ENCODE measurements at places on chromosomes 6 and 20.

- DNase-seq: no peak
Observed at GRCh38 chr20:52619101-52619500, 353.1 kb upstream of the TSHZ2 start.

DNA sequence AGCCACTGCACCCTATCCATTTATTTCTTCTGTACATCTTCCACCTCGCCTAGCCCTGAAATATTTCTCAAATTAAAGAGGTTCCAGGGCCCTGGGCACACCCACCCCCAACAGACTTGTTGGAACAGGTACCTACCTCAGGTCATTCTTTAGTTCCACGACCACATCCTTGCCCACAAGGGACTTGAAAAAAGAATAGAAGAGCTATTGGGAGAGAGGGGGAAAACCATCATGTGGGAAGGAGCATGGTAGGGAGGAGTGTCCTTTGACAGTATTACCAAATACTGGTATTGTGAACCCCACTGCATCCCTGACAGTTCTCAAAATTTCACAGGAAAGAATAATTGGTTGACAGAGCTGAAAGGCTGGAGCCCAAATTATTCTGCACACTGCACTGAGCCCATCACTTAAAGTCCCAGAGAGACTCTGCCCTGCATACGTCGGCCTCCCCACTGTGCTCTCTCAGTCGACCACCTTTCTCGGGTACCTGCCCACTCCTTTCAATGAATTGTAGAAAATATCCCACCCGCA is 762 bp downstream of the LSM2 start:
- no peak for DNase-seq

GRCh38 chr6:170082067-170082466 is 208.8 kb downstream of the DLL1 start:
- no peak for DNase-seq

- peak; percentile 25 for DNase-seq
Observed at GRCh38 chr6:146361128-146361924, 182.3 kb upstream of the RAB32 start.

DNA sequence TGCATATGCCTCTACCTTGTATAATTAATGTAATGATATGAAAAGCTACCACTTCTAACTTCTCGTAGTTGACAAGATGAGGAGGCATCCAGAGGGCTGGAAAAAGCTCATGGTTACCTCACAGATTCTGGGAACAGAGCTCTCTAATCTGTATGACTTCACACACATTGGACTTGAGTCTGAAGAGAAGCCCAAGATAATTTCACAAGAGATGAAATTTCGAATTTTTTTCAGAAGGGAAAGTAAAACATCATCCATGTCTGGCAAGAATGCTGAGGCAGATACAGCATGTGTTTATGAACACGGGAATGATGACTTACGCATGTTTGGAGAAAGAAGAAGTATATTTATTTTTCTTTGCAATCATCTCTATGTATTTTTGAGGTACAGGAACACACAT is 141.8 kb upstream of the TENT5A start:
- DNase-seq: no peak

DNA sequence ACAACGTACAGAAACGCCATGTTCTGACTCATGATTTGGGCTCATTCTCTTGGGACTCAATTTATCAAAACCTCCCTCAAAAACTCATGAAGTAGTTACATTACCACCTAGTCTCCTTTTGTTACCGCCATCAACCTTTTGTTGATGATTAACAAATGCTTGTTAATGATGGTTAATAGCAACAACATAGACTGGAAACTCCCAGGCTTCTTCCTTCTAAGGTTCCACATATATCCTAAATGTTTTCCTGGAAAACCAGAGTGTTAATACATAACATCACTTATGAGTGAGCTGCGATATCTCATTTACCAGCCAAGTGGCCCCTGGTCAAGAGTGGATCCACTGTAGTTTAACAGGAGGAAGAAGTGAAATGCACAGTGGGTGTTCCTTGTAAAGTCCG is 176.3 kb downstream of the ERMARD start:
- no peak for DNase-seq

GRCh38 chr20:7113577-7114466 is 346.3 kb downstream of the BMP2 start:
- DNase-seq: peak; percentile 30

- DNase-seq: no peak
Observed at GRCh38 chr6:110322874-110323242, 35.3 kb downstream of the METTL24 start.

GRCh38 chr6:125246566-125246965 is 55.2 kb downstream of the HDDC2 start:
- no peak for DNase-seq

GRCh38 chr6:6900569-6901204 is 207.1 kb upstream of the RREB1 start:
- no peak for DNase-seq

DNA sequence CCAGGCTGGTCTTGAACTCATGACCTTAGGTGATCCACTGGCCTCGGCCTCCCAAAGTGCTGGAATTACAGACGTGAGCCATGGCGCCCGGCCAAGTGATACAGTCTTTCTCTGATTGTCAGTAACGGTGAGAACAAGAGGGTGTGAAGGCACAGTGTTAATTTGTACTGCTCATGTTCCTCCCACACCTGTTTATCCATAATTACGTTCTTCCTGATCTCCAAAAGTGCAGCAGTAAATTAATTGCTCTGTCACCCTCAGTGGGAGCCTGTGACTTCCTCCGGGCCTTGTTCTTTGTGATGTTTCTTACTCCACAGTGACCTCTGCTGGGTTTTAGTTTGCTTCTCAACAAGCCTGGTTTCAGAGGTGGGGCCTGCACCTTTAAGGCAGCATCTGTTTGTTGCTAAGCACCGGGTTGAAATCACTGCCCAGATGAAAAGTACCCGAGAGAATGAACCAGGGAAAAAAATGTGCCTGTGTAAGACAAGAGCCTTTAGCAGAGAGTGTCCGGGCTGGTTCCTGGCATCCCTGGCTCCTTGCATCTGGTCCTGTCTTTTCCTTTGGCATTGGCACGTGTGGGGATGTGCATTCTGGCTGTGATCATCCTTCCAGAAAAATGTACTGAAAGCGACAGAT is 89.1 kb upstream of the CLDN20 start:
- DNase-seq: peak; percentile 77

- no peak for DNase-seq
Observed at GRCh38 chr6:53426667-53427270, 78.0 kb upstream of the ELOVL5 start.

GRCh38 chr6:133682506-133683307 is 206.2 kb upstream of the TCF21 start:
- no peak for DNase-seq

GRCh38 chr6:130831607-130832006 is 4.4 kb downstream of the SMLR1 start:
- DNase-seq: no peak

DNA sequence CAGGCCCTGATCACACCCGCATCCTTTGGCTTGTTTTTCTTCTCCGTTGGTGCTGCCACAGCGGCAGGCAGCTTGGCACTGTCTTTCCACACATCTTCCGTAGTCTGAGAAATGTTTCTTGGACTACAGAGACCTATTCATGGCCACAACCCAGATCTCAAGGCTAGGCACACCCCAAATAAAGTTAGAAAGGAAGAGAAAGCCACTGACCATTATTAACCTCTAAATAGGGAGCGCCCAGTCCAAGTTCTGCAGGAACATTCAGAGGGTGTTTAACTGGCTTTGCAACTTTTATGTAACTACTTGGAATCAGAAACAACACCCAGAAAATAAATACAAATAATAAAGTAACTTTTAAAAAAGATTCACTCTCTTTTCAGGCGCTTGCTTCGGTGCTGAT is 124.8 kb upstream of the NEDD9 start:
- DNase-seq: no peak

- DNase-seq: peak; percentile 47
Observed at GRCh38 chr6:33161354-33162331, 30.6 kb downstream of the COL11A2 start.

GRCh38 chr6:26087284-26088115 is at the start of gene HFE:
TSS of gene HFE (plus strand) at chr6:26087429. CDS start at chr6:26087441, 12 bp downstream.
- peak; percentile 24 for DNase-seq

GRCh38 chr6:25369036-25369432 is 89.9 kb downstream of the CARMIL1 start:
- no peak for DNase-seq

GRCh38 chr6:144990784-144991183 is 705.6 kb downstream of the UTRN start:
- DNase-seq: no peak
